ENCODE measurements at places on chromosomes 6 and 20.
A peak's percentile ranks its signal among the peaks of the same experiment; 100 is the strongest.

- peak; percentile 14 for DNase-seq
Observed at GRCh38 chr6:2793534-2794151, 28.4 kb downstream of the WRNIP1 start.

DNA sequence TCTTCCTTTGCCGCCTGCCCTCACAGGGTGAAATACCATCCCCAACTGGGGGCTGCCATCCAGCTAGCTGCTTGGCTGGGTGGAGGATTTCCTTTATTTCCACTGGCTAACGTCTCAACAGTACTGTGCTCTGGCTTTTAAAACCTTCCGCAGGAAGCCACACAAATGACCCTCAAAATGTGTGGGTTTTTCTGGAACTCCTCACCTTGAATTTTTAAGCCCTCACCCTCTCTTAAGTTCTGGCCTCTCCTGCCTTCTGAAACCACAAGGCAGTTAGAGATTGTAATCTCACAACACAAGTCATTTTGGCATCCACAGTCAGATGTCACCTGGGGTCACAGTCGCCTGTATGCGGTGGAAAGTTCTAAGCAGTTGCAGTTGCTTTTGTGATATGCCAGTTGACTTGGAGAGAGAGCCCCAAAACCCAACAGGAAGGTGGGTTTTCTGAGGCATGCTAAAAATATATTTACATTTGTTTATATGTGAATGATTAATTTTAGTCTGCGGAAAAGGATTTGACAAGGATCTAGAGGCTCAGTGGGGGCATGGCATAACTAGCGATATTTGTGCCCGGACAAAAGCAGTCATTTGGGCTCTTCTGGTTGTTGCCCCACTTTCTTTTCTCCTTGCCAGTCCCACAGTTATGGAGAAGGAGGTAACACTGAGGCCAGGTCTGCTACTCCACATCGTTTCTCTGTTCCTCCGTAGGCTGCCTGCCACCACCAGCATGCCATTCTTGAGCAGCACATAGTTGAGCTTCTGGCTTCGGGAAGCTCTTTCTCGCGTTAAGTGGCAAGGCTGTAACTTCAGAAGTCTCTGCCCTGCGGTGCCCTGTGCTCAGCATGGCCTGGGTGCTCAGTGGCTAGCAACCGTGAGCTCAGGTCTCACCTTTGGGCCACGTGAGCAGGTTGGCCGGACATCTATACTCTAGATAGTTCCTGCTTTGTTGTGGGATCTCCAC, 335.3 kb downstream of the CD83 start:
- peak; percentile 96 for DNase-seq

DNA sequence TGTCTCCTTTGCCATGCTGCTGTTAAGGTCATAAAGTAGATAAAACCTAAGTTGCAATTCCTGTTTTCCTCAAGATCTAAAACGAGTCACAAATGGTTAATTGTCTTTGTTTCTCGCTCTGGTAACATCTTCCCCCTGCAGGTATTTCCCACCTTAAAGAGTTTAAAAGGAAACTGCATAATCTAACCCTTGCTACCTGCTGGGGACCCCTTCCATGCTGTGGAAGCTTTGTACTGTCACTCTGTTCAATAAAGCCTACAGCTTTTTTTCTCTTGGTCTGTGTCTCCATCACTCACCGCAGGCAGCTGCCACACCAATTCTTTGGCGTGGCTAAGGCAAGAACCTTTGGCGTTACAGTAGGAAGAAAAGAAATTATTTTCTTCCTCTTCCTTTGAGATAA, 117.7 kb upstream of the GJE1 start:
- DNase-seq: no peak

DNA sequence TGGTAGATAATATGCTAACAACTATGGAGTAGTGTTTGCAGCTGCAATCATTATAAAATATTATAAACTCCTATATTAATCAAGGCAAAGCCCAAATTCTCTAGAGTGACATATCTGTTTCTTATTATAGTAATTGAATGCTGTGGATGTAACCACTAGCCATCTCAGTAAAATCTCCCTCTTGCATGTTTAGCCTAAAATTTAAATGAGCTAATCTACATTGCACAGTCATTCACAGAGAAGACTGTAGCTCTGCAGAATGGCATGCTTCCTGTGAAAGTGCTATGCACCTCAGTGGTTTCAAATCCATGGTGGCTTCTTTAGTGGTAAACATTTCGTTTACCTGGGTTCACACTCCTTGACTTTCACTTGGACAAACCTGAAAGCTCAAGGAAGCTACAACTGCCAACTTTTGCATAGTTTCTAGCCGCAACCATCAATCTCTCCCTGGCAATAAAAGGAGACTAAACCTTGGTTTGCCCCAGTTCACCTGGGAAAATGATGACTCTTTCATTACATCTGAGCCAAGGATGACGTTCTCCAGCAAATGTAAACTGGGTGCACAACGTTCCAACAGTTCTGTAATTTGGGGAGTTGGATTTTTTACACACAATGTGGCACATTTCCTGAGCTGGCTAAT, 47.2 kb downstream of the FILIP1 start:
- DNase-seq: no peak

DNA sequence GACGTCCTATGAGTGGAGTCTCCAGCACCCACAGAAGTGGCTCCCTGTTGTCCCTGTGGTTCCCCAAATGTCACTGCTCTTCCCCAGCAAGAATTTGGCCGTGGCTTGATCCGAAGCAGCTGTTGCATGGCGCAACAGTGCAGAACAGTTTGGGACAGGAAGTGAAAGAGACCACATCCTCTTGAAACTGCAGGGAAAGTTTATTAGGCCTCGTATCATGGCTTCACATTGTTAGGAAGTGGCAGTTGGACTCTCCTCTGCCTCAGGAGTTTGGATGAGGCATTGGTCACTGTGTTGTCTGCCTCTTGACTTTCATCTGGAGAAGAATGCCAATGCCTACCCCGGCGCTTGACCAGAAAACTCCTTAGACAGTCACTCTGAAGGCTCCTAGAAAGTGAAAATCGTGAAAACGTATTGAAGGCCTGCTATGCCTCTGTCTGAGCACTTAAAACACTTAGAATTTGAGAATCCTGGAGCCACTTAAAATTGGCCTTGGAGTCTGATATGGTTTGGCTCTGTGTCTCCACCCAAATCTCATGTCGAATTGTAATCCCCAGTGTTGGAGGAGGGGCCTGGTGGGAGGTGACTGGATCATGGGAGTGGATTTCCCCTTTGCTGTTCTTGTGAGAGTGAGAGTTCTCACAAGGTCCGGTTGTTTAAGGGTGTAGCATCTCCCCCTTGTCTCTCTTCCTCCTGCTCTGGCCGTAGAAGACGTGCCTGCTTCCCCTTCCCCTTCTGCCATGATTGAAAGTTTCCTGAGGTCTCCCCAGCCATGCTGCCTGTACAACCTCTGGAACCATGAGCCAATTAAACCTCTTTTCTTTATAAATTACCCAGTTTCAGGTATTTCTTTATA, 334.9 kb upstream of the JARID2 start:
- peak; percentile 37 for DNase-seq

DNA sequence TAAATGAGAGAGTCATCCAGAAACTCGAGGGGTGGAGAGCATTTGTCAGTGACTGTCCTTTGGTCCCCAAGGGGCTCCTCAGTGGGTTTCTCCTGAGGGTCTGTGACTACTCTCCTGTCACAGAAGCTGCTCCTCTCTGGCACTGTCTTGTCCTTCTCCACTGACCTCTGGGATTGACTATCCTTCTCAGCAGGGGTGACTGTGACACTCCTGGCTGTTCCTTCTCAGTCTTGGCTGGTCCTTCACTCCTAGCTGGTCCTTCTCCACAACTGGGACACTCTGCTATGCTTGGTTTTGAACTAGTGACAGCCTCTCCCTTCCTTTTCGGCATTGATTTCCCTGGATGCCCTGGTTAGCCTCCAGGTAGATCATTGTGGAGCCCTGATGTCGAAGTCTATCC, 33.5 kb downstream of the DYNLT1 start:
- DNase-seq: no peak

GRCh38 chr20:57941604-57942381, 232.0 kb upstream of the PMEPA1 start:
- DNase-seq: no peak

DNA sequence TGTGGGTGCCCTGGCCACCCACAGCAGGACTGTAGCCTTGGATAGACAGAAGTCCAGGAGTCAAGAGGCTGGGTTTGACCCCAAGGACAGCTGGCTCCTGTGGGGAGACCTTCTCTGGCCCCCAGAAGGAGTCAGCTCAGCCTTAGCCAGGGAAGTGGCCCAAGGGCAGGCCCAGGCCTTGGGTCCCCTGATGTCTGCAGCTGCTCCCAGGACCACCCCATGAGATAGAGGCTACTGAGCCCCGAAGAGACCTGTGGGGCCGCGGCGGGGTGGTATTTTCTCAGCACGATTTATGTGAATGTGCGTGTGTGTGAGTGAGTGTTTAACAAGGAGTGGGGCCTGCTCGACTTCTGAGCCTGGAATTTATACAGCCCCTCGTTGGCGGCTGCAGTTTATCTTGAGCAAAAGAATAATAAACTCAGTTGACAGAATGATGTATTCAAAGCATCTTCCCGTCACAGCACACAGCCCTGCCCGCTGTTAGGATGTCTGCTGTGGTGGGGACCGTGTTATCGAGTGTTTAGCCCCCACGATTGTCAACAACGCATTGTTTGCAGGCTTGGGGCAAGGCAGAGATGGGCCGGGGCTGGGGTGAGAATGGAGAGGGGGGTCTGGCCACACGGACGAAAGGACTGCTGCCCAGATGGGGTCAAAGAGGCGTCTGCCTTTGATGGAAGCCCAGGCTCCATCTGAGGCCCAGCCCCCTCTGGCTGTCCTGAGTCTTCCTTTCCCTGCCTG, 163.3 kb downstream of the VEGFA start:
- no peak for DNase-seq

DNA sequence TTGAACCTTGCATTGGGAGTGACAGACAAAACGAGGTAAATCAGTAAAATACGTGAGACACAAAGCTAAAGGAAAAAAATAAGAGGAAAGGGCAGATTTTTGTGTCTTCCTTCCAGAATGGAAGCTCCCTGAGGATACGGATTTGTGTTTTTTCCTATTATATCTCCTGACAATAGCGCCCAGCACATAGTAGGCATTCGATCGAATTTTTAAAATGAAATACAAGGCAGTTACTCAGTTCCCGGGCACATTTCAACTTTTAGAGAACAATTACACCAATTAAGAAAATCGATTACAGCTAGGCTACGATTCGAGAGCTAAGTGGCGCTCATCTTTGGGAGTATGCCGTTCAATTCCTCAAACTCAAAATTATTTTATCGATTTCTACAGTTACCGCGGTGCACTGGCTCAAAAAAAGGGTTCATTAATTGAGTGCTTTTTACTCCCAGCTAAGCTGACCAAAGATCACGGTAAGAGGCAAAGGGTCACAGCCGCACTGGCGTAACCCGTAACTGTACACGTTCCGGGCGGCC, 443 bp downstream of the RMND1 start:
- DNase-seq: no peak

- DNase-seq: no peak
Observed at GRCh38 chr6:158161566-158162254, 6.4 kb downstream of the SERAC1 start.

DNA sequence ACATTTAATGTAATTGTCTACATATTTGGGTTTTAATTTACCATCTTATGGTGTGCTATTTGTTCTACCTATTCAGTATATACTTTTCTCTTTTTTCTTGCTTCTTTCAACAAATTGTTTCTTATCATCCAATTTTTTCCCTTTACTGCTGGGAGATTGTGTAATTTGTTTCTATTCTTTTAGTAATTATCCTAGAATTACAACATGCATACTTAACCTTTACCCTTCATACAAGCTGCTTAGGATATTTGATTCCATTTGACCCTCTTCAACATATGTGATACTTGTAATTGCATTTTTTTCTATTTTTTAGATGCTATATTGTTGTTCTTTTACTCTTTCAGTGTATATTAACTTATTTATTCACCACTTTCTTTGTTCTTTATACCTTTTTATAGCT, 15.1 kb upstream of the TBPL1 start:
- no peak for DNase-seq

DNA sequence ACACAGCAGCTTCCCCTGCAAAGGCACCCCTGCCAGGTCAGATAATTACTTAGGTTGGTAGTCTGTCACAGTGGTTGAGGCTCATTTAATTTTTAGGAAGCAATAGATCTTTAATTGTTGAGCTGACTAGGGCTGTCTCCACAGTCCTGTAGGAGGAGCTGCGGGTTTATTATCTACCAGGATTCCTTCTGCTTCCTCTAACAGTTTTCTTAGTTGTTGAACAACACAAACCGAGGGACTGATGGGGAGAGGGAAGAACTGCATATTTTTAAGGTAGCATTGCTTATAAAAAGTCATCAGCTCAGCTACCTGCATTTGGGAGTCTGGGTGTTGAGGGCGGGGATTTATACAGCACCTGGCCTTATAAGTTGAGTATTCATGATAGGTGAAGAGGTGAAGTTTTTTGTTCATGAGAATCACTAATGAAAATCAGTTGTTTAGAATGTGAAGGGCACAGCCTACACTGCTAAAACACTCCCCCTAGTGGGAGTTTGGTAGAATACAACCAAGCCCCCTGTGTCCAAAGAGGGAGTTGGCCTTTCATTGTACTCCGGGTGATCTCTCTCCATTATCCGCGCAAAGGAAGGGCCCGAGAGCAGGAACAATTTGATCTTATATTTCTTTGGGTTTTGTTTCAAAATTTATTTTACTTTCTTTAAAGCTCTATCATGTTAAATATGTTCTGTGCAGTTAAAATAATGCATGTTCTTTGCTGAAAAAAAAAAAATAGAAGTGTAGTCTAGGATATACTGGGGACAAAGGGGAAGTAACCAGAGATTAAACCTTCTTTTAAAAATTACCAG, 69.6 kb downstream of the SSR1 start:
- peak; percentile 45 for DNase-seq

GRCh38 chr6:37698264-37699137, 818 bp upstream of the MDGA1 start:
- DNase-seq: peak; percentile 24

DNA sequence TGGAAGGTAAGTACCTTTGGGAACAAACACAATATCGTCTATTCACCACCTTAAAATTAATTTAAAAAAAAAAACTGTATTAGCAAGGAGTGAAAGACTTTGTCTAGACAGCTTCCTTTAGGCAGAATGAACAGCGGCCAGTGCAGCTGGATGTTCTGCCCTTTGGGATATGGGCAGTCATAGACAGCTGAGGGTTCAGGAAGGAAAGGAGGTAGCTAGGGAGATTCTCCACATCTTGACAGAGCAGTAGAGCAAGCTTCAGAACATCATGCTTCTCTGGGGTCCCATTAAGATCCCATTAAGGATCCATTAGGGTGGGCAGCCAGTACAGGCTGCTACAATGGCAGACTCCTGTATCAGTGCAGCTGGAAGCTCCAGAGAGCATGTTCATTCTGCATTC, 46.5 kb upstream of the PLCB4 start:
- DNase-seq: no peak

- no peak for DNase-seq
Observed at GRCh38 chr6:17354700-17355403, 38.5 kb upstream of the CAP2 start.
